ENCODE measurements at places on chromosomes 6 and 20.

DNA sequence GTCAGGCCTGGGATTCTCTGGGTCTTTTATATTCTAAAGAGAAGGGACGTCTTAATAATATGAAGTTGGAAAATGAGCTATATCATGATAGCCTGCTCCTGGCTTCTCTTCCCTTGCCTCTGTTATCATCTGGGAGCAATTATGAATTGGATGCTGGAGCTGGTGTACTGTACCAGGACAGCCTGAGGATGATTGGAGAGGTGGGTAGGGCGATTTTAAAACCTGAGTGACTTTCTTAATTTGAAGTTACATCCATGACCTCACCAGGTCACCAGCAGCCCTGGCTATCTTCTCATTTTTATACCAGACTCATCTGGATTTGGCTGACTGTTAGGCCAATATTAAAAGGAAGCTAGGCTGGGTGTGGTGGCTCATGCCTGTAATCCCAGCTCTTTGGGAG lies 317.6 kb downstream of the CLIC5 start:
- peak; percentile 56 for DNase-seq

DNA sequence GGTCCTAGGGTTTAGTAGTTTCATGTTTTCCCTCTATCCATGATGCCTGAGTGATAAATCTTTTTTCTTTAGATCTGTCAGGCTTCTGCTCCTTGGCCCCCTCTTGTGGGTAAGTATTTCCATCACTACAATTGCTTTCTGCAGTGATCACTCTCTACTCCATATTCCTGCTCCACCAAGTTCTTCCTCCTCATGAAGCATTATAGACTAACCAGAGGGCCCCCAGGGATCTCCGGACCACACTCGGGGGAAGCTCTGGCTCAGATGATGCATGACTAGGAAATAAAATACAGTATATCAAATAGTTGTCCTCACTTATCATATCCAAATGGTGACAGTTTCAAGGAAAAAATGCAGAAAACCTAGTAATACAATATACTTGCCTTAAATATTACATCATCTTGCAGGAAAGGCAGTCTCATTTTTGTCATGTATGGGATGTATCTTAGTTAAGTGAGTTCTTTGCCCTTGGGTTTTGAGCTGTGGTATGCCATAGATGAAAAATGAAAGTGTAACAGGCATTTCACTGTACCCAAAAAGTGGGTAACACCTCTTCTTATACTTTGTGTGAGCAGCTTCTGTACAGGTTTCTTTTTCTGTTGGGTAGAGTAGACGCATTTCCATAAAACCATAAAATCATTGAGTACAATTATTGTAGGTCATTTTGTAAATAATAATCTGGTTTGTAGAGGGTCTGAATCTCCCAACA lies 200.9 kb upstream of the EYA4 start:
- peak; percentile 12 for DNase-seq

DNA sequence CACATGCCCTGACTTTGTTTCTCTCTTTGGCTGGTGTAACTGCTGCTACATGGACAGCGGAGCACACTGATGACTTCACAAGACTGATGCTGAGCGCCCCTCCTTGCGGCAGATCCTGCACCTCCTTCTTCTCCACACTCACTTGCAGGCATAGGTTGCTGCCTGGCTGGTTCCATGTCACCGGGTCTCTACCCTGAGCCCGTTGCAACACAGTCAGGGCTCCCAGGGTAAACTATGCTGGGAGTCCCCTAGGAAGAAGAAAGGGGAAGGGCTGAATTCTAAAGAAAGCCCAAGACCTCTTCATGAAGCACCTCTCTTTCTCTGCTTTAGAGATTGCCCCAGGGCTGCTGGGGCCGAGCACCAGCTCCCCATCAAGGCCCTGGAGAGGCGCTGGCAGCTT lies 83.3 kb upstream of the DUSP22 start:
- no peak for DNase-seq

GRCh38 chr20:31604567-31605030 lies 490 bp upstream of the ID1 start:
- DNase-seq, result no peak

DNA sequence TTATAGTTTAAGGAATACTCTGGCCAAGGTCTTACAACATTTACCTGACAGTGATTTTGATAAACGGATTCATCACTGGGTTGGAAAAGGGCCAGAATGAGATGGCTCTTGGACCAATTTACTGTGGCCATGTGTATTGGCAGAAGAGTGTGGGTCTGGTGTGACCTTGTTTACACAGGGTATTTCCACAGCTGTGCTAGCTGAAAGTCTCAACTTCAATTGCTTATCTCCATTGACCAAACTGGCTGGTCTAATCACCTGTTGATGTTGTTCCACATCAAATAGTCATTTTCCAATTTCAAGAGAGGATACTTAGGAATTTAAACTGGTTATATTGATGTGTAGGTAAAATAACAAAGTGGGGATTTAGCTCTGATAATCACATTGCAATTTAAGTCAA lies 501.6 kb upstream of the MAP3K7 start:
- DNase-seq, result no peak

DNA sequence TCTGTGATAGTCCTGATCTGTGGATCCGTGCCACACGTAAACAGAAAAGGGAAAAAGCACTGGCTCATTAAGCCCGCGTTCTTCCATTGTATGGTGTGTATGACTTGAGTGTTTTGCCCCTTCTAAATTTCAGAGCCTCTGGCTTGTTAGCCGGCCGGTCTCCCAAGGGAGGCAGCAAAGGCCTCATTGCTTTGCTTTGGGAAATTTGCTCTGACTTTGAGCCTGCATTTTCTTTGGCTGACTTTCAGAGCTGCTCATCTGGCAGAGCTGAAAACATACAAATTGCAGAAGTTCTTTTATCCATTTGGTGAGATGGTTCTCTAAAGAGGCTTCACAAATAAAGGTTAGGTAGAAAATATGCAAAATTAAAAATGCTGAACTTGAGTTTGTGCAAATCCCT lies 123.0 kb downstream of the UTRN start:
- DNase-seq, result peak; percentile 38

GRCh38 chr6:4935486-4935885 lies 68.4 kb downstream of the RPP40 start:
- DNase-seq, result no peak

DNA sequence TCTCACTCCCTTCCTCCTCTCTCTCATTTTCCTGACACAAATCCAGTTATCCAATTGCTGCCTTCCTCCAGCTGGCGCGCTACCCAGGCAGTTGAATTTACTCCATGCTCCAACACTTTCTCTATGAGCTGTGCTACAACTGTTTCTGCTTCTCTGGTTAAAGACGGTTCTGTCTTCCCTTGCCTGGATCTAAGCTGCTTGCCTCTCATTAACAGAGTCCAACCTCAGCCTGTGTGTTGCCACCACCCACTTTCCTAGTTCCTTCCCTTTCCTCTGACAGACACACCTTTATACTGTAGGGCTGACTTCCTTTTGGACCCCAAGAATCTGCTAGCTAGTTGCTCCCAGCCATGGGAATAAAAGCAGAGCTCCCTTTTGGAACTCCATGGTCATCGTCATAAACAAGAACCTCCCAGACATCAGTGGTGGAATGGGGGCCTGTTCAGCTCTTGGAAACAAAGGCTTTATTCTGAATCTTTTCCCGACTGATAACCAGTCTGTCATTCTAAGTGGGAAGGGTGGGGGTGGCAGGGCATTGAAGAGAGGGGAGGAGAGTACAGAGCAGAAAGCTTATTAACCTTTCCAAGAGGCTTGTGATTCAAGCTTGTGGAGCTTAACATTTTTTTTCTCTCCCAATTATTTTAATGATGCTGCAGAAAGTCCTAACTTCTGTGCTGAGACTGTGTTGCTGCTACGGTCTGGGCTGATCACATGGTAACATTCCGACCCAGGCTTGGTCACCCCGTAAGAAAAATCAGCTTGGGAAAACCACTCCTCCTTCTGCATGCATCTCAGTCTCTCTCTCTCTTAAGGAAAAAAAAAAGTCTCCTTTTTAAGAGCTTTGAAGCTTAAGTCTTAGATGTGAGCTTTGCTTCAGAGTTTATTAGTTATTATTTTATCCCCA lies 31.3 kb upstream of the BMP2 start:
- no peak for DNase-seq

DNA sequence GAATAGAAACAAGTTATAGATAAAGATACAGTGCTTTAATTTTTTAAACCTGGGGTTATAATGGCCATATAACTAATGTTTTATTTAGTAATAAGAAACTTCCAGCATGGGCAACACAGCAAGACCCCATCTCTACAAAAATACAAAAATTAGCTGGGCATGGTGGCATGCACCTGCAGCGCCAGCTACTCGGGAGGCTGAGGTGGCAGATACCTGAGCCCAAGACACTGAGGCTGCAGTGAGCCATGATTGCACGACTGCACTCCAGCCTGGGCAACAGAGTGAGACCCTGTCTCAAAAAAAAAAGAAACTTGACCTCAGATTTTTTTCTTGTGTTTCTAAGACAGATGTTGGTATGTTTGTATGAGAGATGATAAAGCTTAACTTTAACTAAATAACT lies 22.9 kb downstream of the EEF1A1 start:
- no peak for DNase-seq

GRCh38 chr6:15521582-15521981 lies 141.2 kb downstream of the DTNBP1 start:
- no peak for DNase-seq

DNA sequence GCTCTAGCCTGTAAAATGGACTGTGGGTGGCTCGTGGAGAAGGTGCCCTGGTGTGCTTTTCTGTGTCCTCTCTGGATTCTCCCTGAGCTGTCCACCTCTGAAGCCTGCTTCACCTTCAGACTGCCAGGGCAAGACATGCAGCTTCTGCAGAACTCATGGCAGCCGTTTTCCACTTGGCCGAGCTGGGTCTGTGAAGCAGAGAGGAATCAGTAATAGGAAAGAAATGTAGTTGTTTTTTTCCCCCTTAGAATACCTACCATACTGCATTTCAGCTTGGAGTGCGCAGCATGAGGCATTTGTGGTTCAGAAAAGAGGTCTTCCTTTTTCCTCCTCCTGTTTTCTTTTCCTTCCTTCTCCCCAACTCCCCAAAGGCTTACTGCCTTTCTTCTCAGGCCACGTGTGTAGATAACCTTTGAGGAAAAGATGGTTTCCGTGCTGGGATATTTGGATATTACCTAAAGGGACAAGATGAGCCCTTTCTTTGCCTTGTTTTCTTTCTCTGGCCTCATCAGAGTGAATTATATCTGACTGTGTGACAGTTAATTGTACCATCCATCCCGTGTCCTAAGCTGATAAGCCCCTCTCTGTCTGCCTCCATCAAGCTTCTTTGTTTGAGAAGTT lies 39.4 kb downstream of the RREB1 start:
- no peak for DNase-seq

GRCh38 chr6:21386744-21387143 lies 206.8 kb upstream of the SOX4 start:
- DNase-seq, result no peak

DNA sequence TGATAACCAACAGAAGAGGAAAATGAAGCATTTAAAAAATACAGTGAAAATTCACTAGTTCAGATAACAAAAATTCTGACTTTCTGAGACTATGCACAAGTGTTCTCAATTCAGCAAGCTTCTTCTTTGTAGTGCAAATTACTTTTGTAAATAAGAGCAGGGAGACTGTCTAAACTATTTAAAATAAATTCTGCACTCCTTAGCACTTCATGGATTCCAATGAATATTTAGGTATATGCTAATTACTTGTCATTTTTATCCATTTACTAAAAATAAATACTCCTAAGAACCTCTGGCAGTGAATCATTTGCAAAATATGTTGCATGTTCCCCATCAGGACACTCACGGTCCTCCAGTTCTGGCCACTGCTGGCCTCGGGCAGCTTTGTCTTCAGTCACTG lies 139.8 kb downstream of the F13A1 start:
- no peak for DNase-seq

GRCh38 chr6:12968839-12969558 lies 252.4 kb downstream of the PHACTR1 start:
- DNase-seq, result no peak

DNA sequence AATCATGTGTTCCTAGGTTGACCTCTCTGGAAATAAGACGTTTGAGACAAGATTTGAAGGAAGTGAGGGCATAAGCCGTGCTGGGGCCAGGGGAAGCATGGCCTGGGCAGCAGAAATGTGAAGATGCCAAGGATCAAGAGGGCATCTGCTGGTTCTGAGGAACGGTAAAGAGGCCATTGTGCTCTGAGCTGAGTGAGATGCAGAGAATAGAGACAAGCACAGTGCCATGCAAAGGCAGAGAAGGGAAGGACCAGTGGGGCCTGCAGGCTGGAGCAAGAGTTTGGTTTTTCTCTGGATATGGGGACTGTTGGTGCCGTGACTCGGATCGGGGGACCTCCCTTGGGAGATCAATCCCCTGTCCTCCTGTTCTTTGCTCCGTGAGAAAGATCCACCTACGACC lies 50.8 kb downstream of the SMPDL3A start:
- no peak for DNase-seq

DNA sequence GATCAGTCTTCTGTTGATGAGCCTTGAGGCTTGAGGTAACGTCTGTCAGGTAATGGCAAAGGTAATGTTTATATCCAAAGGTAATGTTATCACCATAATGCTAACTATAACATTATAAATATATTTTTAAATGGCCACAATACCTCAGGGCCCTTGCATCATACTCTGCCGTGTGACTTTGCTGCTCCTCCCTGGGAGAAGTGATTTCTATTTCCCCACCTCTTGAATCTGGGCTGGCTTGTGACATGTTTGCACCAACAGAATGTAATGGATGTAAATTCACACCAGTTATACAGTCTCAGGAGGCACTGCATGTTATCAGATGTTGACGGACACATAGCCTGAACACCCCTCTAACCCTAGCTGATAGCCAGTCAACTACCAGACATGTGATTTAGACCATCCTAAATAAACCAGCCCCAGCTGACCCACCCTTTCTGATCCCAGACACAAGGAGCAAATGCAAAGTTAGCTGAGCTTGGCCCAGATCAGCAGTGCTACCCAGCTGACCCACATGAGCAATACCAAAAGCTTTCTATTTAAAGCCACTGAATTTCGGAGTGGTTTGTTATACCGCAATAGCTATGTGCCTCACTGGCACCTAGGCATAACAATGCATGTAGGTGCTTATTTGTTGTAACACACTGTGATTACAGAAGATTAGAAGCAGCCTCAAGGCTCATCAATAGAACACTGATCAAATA lies 93.8 kb upstream of the SIRPA start:
- no peak for DNase-seq

- DNase-seq, result peak; percentile 48
These were observed 183.6 kb upstream of the PRDM1 start for GRCh38 chr6:105902401-105903031.

- DNase-seq, result no peak
These were observed 1092.0 kb downstream of the GRIK2 start for GRCh38 chr6:102485480-102485879.

- DNase-seq, result no peak
These were observed 92.1 kb downstream of the TXNDC5 start for GRCh38 chr6:7818257-7819214.

DNA sequence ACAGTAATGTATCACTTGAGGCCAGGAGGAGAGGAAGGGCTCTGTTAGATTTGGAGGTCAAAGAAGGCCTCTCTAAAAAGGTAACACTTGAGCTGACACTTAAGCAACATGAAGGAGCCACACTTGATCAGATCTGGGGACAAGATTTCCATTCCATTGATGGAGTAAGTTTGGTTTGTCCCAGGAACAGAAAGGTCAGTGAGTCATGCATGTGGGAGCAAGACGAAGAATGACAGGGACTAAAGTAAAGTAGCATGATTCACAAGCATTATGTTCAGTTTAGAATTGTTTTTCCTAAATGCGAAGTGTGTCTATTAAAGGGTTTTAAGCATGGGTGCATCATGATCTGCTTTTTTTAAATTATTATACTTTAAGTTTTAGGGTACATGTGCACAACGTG lies 47.4 kb downstream of the COL21A1 start:
- no peak for DNase-seq

- no peak for DNase-seq
These were observed 344.5 kb downstream of the KIF16B start for GRCh38 chr20:16228722-16229121.

- no peak for DNase-seq
These were observed 25.5 kb upstream of the SMIM26 start for GRCh38 chr20:18541741-18542140.

Measured in GM03348 (cell line).